Adrenal gland (tissue), 19 donors: ENCODE measurements at places on chromosomes 5 and 9. TPM values are rescaled to one million over a fixed set of nuclear protein-coding genes. Genes with fewer than 3 reads are reported as not detected.

The MEIKIN gene
- total RNA-seq, result not detected

DNA sequence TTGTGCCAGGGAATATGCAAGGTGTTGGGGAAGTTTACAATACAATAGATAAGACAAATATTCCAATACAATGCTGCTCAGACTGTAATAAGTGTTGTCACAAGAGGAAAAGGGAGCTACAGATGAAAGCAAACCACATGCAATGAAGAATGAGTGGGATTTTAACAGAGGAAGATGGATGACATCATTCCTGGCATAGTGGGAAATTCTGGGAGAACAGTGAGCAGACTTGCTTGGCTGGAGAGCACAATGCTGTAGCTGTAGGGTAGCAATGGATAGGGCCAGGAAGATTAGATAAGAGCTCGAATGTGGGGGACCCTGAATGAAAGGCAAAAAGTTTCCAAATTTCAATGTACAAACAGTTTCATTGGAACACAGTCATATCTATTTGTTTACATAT lies 9.5 kb upstream of the DPYSL3 start:
- no peak for DNase-seq
- H3K27me3 ChIP-seq, result peaks cover 4% of the 10 kb centered on the region
- H3K4me3 ChIP-seq, result no peak overlapping the region
- H3K27ac ChIP-seq, result no peak overlapping the region
- H3K36me3 ChIP-seq, result no peaks in the 10 kb centered on the region

DNA sequence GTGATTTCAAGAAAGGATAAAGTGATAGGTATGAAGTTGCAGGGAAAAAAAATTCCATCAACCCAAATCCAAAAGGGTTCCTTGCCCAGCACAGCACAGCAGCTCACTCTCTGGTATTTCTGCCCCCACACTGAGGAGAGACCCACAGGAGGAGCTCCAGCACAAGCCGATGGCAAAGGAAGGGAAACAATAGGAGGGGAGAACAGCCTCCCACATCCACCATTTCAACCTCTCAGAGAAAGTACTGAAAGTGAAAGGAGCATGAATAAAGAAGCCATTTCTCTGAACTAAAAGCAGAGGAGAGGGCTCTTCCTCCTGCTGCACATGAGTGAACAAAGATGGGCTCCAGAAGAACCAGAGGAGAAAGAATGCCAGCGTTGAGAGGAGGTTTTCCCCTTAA lies 54.9 kb upstream of the ZSWIM6 start:
- H3K4me3 ChIP-seq, result no peak overlapping the region
- peaks cover 9% of the 10 kb centered on the region for H3K4me1 ChIP-seq
- H3K36me3 ChIP-seq, result no peaks in the 10 kb centered on the region
- no peaks in the 10 kb centered on the region for H3K27me3 ChIP-seq
- DNase-seq, result no peak

The PCDH12 gene
- total RNA-seq, result 7.3 TPM

The GRM6 gene
- not detected for total RNA-seq

The ACOT12 gene
- total RNA-seq, result not detected

DNA sequence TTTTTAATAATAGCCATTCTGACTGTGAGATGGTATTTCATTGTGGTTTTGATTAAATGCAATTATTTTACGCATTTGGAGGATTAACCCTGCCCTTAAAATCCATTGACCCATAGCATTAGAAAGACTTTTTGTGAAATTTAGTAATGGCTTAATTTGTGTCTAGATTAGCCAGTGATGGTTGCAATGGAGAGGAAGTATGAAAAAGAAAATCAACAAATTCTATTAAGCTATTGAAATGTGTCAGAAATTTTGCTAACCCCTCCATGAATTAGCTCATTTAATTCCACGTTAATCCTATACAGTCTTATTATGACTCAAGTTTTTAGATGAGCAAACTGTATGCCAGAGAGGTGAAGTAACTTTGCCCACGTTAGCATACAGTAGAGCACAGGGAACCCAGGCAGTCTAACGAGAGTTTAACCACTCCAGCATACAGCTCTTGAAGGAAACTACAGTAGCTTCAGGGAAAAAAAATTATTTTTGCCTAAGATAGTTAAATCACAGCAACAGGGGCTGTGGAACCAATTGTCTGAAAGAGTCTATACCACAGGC lies 158.2 kb upstream of the PPP2R2B start:
- H3K4me1 ChIP-seq, result no peaks in the 10 kb centered on the region
- H3K27ac ChIP-seq, result no peak overlapping the region
- no peaks in the 10 kb centered on the region for H3K36me3 ChIP-seq
- no peak overlapping the region for H3K4me3 ChIP-seq
- no peaks in the 10 kb centered on the region for H3K27me3 ChIP-seq

The EGFLAM gene
- total RNA-seq, result 8.9 TPM

The FAM151B gene
- total RNA-seq, result 2.6 TPM
